Amniotic epithelial cell (primary cell): ENCODE measurements at places on chromosomes 3 and 15.

DNA sequence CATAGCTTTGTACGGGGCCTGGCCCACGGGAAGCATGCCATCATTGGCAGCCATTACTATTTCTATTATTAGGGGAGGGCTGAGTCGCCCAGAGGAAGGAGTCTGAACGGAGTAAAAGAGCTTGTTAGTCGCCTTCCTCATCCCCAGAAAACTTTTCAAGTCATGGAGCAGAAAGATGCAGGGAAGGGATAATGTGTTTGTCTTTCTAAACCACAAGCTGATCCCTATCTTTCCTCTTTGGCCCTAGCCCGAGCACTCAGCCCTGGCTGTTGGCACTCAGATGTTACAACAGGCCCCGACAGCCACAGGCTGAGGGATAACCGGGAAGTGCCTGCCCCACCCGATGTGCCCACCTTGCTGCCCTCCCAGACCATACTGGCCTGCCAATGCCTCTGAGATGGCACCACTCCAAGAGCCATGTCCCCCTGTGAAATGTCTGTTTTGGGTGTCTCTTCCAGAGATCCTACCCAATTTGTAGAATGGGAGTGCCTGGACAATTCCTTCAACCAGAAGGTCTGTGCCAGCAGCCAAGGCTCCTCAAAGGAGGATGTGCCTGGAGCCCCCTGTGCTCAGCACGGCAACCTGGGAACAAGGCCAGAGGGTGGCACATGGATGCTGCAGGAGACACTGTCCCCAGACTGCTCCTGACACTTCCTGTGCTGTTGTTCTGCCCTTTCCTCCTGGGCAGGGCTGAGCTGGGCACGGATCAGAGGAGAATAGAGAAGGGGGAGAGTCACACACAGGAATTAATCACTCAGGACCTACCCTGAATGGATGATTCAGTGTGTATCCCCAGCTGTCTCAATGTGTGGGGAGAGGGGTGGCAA is 10.8 kb downstream of the PAK6 start:
- peak; percentile 49 for DNase-seq

DNA sequence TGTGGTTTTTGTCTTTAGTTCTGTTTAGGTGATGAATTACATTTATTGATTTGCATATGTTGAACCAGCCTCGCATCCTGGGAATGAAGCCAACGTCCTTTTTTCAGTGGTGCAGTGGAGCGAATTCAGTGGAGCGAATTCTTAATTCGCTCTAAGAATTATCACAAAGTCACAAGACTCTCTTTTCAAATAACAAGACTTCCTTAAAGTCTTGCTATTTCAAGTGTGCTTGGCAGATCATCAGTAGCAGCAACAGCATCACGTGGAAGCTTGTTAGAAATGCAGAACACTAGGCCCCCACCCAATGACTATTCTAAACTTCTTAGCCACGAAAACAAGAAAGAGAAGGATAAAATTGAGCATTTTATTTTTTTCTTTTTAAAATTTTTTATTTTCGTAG is 58.1 kb upstream of the CD200R1L start:
- no peak for DNase-seq

- no peak for DNase-seq
Measured at GRCh38 chr15:66323312-66323928, 30.1 kb downstream of the DIS3L start.

GRCh38 chr15:63188247-63188925 is 1.0 kb upstream of the RAB8B start:
- no peak for DNase-seq

- no peak for DNase-seq
Measured at GRCh38 chr3:14775563-14775962, 43.2 kb upstream of the FGD5 start.

DNA sequence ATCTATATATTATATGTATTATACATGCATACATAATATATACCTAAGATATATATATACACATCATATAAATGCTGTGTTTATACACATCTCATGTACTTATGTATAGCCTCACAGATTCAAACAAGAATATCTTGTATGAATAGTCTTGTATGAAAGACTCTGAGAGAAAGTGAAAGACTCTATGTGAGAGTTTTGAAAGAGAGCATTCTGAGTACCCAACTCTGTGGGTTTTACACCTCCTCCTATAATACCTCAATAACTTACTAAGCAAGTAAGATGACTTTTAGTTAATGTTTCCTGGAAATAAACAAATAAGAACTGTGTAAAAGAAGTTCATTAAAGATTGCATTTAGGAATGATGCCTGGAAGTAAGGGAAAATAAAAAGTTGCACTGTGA is 108.1 kb upstream of the GMNC start:
- no peak for DNase-seq

DNA sequence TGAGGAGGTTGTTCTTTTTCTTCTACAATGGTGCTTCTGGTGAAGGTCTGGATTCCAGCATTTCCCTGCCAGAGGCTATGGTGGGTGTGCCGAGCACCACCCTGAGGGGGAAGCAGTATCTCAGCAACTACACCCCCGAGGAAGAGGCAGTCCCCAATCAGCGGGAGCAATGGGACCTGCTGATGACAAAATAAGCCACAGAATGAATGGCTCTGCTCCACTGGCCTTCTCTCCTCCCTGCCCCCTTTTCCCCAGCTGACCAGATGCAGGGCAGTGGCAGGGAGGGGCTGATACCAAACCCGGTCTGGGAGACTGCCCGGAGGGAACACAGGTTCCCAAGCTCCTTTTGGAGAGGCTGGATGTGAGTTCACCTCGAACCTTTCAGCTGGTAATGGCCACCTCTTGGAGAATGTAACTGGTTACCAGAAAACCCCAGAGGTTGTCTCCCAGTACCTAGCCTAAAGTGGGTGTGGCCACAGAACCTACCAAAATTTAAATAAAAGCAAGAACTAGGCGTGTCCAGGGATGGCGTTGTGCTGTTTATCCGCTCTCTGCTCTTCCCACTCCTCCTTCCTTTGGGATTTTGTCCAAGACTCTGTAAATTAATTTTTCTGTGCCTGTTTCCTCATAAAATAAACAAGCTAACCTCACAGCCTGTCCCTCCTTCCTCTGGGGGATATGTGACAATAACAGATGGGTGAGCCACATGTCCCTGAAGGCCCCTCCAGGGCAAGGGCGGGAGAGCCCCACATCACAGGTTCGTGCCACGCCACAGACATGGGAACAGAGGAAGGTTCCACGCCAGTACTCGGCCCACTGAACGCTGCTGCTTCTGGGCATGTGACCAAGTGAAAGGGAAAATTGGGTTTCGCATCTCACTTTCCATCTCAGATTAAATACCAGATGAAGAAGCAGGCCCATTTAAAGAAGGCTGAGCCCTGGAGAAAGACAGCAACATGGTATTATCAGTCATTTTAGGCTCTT is 35.1 kb upstream of the SPTBN5 start:
- DNase-seq = no peak

DNA sequence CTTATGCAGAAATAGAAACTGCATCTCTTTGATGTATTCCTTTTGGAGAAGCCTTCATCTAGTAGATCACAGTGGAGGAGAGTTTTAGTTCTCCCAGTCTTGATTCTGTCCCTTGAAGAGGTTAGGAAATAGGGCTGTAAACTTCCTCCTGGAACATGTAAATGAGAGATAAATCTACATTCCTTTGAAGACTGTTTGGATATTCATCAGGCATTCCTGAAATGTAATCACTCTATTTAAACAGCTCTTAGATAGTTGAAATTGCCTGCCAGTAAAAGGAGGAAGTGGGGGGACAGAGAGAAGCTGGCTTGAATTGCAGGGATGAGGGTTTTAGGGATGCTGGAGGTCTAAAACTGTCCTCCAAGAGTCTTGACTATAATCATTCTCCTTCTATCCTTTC is 254.3 kb upstream of the LRRC3B start:
- no peak for DNase-seq

DNA sequence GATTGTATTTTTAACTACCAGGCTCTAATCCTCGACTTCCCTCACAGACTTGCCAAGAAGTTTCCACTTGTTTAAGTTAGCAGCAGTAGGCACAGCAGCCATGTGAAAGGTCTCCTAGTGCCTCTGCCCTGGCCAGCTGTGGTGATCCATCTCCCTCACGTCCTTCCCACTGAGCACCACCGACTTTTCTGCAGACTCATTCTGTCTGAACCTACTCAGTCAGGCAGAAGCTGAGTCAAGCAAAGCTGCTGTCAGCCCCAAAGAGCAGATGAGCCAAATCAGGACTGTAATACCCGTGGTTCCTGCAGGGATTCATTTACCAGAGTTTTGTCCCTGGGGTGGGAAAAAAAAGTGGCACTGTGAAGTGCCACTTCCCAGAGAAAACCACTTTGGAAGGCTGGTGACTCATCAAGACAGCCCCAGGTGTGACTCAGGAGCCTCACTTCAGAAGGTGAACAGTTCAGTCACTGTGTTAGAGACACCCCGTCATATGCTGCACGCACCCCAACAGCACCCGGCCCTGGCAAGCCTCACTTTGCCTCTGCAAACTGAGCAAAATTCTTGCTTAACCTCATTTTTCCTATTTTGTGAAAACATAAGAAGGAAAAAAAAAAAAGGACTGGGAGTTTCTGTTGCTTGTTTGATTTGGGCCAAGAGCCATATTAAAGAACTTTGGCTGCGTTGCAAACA is 76.0 kb downstream of the WWTR1 start:
- DNase-seq = peak; percentile 85

DNA sequence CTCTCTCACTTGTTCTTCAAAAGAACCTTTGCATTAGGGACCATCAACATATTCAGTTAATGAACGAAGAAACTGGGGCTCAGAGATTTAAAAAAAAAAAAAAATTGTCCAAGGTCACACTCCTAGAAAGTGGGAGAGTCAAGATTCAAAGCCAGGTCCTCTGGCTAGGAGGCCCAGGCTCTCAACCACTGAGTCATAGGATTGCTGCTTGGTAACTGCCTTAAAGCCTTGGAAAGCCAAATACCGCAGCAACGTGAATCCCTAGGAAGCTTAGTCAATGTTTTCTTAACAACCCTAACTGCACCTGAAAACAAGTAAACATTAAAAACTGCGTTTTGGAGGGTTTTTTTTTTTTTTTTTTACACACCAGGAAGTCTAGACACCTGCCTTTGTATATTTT is 156.8 kb downstream of the WNT5A start:
- peak; percentile 98 for DNase-seq

GRCh38 chr15:95620934-95621579 is 709.4 kb upstream of the NR2F2 start:
- DNase-seq = peak; percentile 85

DNA sequence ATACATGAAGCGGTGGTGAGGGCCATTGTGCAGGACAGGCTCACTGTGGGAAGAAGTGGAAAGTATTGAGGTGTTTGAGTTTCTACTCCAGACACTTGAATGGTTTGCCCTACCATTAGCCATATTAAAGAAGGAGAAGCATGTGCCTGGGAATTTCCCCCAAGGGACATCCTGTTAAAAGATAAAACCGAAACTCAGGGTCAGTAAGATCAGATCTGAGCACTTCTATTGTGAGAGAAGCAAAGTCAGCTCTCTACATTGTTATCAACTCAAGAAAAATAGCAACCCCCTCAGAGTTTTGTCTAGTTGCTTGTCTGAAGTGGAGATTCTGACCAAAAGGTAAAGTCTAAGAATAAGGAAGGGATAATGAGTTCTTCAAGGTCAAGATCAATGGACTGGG is 269.8 kb downstream of the CHST2 start:
- DNase-seq = no peak

DNA sequence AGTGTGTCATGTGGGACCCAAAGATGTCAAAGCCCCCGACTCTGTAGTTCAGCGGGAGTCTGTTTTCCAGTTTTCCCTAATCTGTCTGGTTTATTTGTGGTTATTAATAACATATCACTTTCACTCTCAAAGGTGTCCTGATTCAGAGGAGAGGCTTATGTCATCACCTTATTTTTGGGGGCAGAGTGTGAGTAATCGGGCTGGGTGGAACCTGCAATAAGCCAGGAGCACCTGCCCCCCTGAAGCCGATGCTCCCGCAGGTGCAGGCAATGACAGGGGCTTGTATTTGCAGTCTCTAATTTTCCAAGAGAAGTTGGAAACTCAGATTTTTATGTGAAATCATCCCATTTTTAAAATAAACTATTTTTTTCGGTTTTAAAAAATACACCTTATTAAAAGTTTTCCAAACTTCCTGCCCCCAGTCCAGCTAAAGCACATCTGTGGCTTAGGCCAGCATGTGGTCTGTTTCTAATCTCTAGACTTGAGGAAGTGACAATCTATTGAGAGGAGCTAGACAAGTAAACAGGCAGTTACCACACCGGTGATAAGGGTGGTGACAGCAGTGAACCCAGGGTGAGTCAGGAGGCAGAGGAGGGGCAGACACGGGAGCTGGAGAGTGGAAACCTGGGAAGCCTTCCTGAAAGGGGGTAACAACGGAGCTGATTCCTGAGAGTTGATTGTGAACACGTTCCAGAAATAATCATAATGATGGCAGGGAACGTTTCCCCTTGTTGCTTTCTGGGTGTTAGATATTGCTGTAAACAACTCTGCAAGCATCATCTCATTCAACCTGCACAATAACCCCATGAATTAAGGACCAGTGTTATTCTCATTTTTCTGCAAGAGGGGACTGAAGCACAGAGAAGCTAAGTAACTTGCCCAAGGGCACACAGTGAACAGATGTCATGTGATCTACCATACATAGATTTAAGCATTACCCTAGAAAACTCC is 37.2 kb downstream of the BHLHE40 start:
- DNase-seq = peak; percentile 82

- no peak for DNase-seq
Measured at GRCh38 chr15:62658498-62658897, 384.0 kb upstream of the TPM1 start.

DNA sequence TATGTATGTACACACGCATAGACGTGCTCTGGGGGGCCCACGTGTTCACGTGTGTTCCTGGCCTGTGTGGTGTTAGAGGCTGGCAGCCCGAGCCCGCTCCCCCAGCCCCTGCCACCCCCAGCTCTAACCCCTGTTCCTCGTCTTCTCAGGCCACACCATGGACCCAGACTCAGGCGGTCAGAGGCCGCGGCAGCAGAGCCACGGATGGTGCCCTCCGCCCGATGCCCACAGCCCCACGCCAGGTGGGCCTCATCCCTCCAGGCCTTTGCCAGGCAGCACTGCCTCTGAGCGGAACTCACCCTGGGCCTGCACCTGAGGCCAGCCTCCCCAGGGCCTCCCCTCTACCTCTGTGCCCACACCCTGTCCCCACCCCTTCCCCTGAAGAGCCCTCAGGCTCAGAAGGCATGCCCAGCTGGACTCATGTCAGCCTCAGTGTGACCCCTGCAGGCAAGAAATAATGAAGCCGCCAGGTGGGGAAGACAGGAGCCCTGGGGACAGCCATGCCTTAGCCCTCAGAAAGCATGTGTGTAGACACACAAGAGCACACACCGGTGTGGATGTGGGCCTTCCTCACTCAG is 16.4 kb upstream of the GNAT1 start:
- no peak for DNase-seq

- DNase-seq = no peak
Measured at GRCh38 chr3:139897759-139898158, 37.2 kb upstream of the CLSTN2 start.
